ENCODE measurements at places on chromosomes 2 and 18. TPM values are rescaled to one million over a fixed set of nuclear protein-coding genes. Genes with fewer than 3 reads are reported as not detected.

STK11IP gene
- 23.8 TPM for polyA plus RNA-seq

STAT4 gene
- polyA plus RNA-seq, result 0.75 TPM

DNA sequence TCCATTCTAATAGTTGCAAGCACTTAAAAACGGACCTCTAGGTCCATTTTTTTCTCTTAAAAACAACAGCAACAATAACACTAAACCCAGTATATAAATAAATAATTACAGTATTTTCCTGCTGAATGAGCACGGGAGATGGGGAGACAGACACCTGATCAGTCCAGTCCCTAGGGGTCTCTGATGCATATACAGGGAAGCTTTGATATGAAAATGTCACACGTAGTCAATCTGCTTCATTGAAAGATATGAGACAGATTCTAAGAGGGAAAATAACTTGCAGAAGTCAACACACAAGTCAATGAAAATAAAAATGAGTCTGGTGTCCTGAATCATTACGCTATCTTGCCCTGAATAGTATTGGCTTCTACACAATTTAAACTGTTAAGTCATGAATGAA is 523.3 kb upstream of the SLC8A1 start:
- H3K4me1 ChIP-seq, result no peaks in the 10 kb centered on the region
- no peaks in the 10 kb centered on the region for H3K27me3 ChIP-seq
- H3K4me3 ChIP-seq, result no peak overlapping the region
- no peak overlapping the region for H3K27ac ChIP-seq

DNA sequence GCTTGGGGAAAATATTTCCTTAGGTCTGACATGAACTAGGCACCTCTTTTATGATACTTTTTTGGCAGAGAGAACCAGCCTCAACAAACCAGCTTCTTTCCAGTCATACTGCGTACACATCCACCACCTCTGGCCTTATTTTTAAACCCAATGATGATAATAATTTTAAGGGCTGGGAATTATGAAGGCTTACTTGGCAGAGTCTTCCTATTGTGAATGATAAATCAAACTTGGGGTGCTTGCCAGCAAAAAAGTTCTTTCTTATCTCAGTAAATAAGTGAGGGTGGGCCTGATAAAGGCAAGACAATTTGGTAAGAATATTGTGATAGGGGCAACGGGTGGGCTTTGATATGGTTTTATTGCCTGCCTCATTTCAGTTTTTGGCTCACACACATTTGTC is 1230.2 kb upstream of the ZEB2 start:
- no peaks in the 10 kb centered on the region for H3K36me3 ChIP-seq
- peak overlapping the region; percentile 6 for H3K27ac ChIP-seq
- no peaks in the 10 kb centered on the region for H3K27me3 ChIP-seq
- no peak overlapping the region for H3K4me3 ChIP-seq
- H3K4me1 ChIP-seq, result peaks cover 7% of the 10 kb centered on the region

DNA sequence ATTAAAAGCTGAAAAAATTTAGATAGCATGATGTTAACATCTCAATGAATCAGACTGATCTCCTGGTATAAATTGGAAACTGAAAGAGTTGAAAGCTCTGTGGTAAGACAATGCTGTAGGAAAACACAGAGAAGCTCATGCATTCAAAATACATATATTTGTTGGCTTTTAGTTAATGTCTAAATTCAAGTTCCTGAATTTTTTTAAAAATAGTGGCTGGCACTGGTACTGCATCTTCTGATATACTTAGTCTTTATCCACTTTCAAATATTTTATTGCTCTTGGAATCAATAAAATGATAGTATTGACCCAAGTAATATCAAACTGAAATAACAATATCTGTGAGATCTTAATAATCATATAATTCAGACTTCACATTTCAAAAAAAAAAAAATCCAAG is 151.4 kb upstream of the FIGN start:
- no peaks in the 10 kb centered on the region for H3K36me3 ChIP-seq
- no peak overlapping the region for H3K27ac ChIP-seq
- no peaks in the 10 kb centered on the region for H3K4me1 ChIP-seq
- no peaks in the 10 kb centered on the region for H3K27me3 ChIP-seq
- no peak for DNase-seq

DNA sequence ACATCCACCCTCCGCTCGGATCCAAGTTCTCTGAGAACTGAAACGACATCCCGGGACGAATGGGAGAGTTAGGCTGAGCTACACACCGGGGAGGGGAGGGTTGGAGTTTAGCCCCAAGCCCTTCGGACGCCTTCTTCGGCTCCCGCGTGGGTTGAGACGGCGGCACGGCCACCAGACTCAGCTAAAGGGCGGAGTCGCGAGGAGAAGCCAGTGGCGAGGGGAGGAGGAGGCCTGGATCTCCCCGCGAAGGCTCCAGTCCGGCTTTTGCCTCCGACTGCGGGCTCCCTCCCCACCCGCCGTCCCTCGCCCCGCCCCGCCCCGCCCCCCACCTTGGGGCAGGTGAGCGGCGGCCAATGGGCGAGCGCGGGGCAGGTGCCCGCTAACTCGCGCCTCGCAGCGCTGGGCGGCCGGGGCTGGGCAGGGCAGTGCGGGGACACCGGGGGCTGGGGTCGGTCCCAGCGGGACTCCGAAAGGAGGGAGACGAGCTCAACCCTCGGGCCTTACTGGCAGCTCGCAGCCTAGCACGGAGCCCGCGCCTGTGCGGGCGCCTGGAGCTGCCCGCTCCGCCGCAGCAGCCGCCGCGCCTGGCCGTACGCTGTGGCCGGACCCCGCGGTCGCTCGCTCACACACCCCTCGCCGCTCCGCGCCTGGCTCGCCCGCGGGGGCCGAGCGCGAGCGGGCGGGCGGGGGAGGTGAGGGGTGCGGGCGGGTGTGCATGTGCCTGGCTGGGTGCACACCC is at the start of gene EMX1:
EMX1 (plus strand) TSS at position 382 of the 739 bp plus-strand sequence; CDS start at position 716, 334 bp downstream.
- H3K36me3 ChIP-seq, result no peaks in the 10 kb centered on the region
- H3K4me3 ChIP-seq, result peak within 1 kb of the TSS; percentile 43
- peaks cover 94% of the 10 kb centered on the region for H3K27me3 ChIP-seq
- DNase-seq, result peak; percentile 88
- no peak within 1 kb of the TSS for H3K27ac ChIP-seq

- H3K4me3 ChIP-seq, result no peak overlapping the region
- no peaks in the 10 kb centered on the region for H3K36me3 ChIP-seq
- DNase-seq, result no peak
- no peaks in the 10 kb centered on the region for H3K4me1 ChIP-seq
- no peaks in the 10 kb centered on the region for H3K27me3 ChIP-seq
- no peak overlapping the region for H3K27ac ChIP-seq
Observed at GRCh38 chr18:32011193-32011592, 7.4 kb upstream of the RNF125 start.

DNA sequence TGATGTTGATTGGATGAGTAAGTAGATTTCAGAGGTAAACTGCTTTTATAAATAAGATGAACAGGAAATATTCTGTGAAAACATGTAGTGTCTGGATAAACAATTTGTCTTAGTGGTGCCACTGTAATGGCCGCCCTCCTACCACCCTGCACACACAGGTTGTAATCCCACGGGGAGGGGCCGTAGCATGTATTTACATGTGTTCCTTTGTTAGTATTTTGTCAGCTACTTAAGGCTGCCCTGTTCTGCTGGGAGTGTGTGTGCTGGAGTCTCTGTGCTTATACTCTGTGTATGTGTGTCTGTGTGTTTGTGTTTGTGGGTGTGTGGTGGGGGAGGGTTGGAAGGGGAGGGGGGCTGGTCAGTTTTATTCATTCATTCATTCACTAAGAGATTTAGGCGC is 5.1 kb downstream of the TSHZ1 start:
- H3K27me3 ChIP-seq, result no peaks in the 10 kb centered on the region
- peaks cover 36% of the 10 kb centered on the region for H3K4me1 ChIP-seq
- DNase-seq, result no peak
- no peaks in the 10 kb centered on the region for H3K36me3 ChIP-seq
- no peak overlapping the region for H3K4me3 ChIP-seq
- H3K27ac ChIP-seq, result no peak overlapping the region

Measured in stomach (tissue), 19 donors.